ENCODE measurements at places on chromosomes 6 and 20.
A peak's percentile ranks its signal among the peaks of the same experiment; 100 is the strongest.

GRCh38 chr6:95578106-95578410, 723 bp downstream of the MANEA start:
- DNase-seq = peak; percentile 48

- DNase-seq = no peak
Observed at GRCh38 chr6:74534465-74535211, 671.2 kb downstream of the COL12A1 start.

GRCh38 chr6:73565767-73566485, 45.1 kb upstream of the EEF1A1 start:
- no peak for DNase-seq

- DNase-seq = no peak
Observed at GRCh38 chr20:44465001-44465560, 10.6 kb upstream of the TTPAL start.

GRCh38 chr20:6769903-6770785, 2.7 kb downstream of the BMP2 start:
- DNase-seq = no peak

GRCh38 chr20:52619101-52619500, 353.1 kb upstream of the TSHZ2 start:
- no peak for DNase-seq

DNA sequence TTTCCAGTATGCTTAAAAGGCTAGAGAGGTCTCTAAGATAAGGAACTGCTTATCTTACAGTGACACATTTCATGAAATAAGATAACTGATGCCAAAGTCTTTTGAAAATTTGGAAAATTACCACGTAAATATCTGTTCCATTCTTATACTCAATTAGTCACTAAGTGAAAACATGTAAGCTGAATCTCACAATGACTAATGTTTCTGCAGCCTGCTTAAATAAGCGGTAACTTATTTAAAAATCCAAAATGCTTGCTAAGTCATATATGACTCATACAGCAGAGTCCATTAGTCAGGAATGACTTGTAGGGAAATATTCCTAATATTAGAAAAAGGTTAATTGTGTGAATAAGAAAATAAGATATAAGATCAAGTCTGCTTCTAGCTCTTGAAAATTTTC, 27.8 kb upstream of the LGSN start:
- no peak for DNase-seq

DNA sequence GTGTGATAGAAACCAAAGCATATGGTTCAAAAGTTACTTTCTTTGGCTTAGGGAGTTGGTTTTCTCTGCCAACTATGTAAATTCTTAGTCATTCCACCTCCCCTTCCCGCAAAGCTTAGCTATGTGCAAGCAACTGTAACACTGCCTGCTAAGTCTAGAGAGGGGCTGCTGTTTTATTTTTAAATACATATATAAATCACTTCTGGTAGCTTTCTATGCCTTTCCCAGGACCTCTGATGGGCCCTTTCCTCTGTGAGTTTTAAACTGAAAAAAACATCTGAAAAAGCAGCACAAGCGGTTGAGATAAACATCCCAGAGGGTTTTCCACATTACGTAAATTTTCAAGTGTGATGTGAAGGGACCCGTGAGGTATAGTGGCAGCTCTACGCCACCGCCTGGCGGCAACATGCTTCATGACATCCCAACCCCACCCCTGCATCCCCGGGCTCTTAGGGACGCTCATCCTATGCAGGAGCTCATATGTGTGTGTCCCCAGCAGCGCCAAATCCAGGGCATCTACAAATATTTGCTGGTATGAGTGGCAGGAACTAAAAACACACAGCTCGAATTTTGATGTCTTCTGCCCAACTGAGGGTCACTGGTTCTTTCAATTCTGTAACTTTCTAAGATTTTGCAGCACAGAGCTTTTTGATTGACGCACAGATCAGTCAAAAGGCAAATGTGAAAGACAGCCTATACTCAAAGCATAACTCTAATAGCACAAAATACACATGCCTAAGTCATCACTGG, 12.7 kb downstream of the SAYSD1 start:
- DNase-seq = no peak

DNA sequence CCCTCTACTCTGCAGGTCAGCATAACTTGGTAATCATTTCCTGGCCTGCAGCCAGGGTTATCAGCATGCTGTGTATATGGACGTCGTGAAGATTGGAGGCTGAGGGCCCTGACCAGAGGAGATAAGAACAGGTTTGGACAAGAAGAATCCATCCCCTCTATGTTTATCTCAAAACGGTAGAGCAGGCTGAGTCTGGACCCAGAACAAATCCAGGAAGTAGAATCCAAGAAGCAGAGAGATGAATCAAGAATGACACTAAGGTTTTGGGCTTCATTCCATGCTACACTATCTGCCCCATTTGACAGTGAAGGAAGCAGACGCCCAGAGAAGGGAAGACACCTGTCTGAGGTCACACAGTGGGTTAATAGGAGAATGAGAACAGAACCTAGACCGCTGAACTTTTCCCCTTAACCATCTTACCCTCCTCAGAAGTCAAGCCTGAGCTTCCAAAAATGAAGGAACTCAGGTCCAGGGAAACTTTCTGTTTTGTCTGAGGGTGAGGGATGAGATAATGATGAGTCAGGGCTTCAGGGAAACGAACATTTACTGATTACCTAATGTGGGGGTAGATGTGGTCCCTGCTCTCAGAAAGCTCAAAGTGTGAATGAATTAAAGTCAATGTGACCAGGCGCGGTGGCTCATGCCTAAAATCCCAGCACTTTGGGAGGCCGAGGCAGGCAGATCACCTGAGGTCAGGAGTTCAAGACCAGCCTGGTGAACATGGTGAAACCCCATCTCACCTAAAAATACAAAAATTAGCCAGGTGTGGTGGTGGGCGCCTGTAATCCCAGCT, 9.4 kb upstream of the COMMD7 start:
- DNase-seq = no peak

- no peak for DNase-seq
Observed at GRCh38 chr6:129710450-129711270, 683 bp upstream of the ARHGAP18 start.

DNA sequence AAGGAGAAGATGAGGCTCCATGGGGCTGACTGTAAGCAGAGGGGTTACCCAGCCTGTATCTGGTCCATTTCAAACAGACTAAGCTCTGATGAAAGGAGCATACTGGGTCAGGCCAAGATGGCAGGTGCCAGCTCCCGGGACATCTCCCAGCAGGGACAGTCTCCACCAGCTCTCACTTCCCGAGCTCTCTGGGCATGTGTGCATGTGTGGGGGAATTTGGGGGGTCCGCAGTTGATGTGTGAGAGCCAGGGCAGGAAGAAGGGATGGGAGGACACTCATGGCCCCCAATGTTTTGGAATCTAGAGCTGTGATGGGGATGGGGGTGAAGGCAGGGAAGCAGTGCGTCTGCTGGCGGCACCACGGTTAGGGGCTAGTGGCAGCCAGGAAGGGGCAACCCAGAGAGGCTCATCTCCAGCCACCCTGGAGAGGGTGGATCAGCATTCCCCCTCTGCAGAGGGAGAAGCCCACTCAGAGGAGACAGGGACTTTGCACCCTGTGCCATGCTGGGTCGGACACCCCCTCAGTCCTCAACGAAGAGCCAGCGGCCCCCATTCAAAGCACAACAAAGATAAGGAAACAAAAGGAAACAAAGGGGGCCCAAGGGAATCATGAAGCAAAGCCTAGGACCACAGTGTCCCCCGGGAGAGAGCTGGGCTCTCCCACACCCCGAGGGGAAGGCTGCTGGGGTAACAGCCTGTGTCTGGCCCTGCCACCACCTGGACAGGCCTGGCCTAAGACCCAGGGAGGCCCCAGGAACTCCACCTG, 52.4 kb downstream of the DSTN start:
- no peak for DNase-seq

DNA sequence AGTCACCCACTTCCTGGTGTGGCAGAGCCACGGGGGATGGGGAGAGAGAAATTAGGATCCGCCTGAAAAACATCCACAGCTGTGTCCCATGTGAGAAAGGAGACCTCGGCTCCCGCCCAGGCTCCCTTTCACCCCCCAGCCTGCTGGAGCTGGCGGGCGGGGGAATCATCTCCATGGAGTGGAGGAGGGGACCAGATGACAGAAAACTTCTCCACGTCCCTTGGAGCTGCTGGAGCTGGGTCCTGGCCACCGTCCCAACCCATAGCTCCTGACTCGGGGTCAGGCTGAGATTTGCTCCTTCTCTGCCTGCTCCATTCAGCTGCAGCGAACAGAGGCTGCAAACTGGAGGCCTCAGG, 113.8 kb downstream of the CEBPB start:
- DNase-seq = no peak

DNA sequence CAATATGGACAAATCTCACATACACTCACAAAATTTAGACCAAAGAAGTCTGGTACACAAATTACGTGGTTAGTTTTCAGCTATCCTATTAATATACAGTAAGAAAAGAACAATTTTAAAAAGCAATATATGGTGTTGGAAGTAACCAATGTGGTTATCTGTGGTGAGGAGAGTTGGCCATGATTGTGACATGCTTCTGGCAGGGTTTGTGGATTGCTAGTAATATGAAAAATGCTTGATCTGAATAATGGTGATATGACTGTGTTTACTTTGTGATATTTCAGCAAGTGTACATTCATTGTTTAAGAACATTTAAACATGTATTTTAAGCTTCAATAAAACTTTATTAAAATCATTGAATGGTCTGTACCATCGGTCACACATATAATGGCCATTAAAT, 99.1 kb downstream of the ADGB start:
- no peak for DNase-seq

GRCh38 chr20:49603209-49603627, 35.3 kb upstream of the PTGIS start:
- no peak for DNase-seq

DNA sequence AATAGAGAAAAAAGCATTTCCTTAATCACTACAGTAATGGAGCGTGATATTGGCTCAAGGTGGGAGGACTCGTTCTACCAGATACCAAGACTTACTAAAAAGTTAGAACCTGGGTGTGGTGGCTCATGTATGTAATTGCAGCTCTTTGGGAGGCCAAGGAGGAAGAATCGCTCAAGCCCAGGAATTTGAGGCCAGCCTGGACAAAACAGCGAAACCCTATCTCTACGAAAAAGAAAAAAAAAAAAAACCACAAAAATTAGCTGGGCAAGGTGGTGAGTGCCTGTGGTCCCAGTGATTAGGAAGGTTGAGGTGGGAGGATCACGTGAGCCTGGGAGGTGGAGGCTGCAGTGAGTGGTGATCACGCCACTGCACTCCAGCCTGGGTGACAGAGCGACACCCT, 24.0 kb upstream of the ATRN start:
- DNase-seq = no peak

DNA sequence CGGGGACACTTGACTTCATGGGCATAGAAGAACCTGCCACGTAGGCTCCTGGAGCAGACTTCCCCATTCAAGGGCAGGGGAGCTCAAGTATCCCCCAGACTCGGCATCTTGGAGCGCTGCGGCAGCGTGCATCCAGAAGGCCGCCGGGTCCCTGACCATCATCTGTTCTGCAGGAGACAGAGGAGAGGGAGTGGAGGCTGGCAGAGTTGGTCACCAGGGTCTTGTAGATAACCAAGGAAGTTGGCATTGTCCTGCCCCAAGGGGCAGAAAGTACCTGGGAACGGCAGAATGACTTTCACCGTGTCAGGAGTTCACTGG, 82.8 kb downstream of the TCP11 start:
- DNase-seq = no peak

- no peak for DNase-seq
Observed at GRCh38 chr6:129597023-129597713, 112.8 kb downstream of the ARHGAP18 start.

GRCh38 chr6:12585497-12585958, 131.0 kb upstream of the PHACTR1 start:
- no peak for DNase-seq
